ENCODE measurements at places on chromosomes 4 and X.

DNA sequence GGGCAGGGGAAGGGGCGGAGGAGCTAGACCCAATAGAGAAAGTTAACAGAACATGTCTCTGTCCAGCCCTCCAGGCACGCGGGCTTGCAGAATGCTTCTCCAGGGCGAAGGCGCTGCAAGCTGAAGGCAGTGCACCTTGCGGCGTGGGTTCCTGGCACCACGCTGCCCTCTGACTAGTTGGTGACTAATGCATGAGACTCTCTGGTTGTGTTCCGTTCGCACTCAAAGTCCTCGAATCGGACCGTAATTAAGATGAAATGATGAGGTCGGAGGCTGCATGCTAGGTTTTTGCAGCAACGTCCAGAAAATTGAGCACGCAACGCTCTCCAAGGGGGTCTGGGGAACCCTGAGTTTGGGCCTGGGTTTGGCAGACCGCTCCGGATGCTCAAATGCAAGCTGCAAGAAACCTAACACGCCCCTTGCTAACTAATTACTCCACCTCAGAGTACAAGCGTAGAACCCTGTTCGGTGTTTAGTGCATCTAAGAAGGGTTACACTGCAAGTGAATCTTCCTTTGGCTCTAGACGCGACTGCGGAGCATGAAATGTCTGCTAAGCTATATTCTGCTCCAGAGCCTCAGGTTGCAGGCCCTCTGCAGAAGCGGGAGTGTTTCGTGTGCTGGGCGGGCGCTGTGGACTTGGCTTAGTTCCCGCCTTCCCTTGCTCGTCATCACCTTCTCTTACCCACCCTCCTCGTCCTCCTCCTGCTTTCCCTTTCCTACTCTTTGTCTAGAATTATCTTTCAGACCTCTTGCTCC lies 57.1 kb upstream of the NKAP start:
- DNase-seq, result no peak

GRCh38 chr4:184420881-184421416 lies 53.4 kb downstream of the IRF2 start:
- DNase-seq, result no peak

DNA sequence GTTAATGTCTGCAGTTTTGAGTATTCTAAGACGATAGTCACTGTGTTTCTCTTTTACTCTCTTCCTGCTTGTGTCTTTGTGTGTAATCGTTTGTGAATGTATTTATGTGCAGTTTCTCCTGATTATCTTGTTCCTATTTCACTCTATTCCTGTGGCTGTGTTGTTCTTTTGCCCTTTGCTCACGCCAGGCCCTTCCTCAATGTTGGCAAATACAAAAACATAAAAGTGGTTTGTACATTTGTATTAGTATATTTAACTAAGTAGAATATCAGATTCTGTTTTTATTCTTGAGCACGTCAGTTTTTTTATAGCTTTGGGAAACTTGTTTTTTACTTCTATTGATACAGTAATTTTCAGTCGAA lies 107.6 kb upstream of the BMPR1B start:
- DNase-seq, result no peak

DNA sequence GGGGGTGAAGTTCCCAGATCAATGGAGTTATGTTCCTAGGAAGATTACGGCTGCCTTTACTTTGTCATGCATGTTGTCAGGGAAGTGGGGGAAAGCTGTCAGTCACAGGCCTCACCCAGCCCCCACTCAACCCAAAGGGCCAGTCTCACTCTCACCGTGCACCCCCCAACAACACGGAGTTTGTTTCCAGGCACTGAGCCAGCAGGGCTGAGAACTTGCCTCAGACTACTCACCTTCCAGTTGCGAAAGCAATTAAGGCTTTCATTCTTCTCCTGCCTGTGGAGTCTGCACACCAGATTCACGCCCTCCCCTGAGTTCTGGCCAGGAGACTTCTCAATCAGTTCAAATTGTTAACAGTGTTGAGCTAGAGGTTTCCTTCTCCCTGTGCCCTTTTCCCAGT lies 114.3 kb downstream of the SH3BGRL start:
- no peak for DNase-seq

GRCh38 chrX:154714925-154715324 lies 36.0 kb downstream of the GAB3 start:
- DNase-seq, result no peak

DNA sequence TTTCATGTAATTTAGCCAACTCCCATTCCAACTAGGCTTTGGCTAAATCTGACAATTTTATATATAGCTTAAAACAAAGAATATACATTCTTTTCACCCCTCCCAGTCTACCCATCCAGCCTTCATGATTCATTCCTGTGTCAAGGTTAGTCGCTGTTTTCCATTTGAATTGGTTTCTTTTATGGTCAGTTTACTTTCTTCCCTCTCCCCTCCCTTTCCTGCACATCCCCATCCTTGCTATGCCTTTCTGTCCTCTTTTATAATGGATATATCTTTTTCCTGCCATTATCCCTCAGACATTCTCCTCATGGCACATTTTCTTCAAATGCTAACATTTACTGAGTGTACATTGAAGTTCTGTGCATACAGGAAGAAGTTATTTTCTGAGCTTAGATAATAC lies 4.7 kb downstream of the ZXDB start:
- no peak for DNase-seq

DNA sequence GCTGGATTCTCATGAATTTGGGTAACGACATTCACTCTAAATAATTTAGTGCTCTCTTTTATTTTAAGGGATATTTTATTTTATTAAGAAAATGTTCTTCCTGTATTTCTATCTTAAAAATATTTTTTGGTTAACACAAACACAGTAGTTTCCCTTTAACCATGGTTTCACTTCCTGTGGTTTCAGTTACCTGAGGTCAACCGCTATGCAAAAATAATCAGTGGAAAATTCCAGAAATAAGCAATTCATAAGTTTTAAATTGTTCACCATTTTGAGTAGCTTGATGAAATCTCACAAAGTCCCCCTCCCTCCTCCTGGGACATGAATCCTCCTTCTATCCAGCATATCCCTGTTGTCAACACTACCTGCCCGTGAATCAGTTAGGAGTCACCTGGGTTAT lies 71.4 kb downstream of the GBA3 start:
- no peak for DNase-seq
